ENCODE measurements at places on chromosomes 2 and 18.

DNA sequence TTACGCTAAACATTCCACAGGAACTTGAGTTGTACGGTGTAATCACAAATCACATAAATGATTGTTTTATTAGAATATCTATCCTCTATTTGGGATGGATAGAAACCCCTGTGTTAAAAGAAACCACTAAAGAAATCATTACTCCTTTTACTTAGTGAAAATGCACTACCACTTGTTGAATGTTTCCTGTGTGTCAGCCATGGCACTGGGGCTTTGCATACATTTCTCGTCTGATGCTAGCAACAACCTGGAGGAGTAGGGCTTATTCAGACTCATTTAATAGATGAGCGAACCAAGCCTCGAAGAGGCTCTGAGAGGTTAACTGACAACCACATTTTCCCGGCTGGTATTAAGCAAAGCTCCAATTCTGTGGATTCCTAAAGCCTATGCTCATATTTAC lies 60.5 kb upstream of the PELI1 start:
- DNase-seq, result no peak

DNA sequence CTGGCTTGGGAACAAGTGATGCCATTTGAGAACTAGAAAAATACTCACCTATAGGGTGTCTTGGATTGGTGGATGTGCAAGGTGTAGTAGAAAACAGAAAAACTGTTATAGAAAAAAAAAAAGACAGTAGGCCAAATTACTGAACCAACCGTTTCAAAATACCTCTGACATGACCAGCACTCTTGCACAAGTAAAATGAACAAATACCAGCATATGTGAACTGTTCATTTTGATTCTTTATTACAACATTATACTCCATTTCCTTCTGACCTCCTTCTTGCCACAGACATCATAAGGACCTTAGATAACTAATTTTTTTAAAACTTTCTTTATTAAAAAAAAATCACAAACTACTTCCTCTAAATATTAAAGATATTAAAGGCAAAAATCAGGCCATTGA lies 125.5 kb downstream of the ATAD2B start:
- DNase-seq, result no peak

DNA sequence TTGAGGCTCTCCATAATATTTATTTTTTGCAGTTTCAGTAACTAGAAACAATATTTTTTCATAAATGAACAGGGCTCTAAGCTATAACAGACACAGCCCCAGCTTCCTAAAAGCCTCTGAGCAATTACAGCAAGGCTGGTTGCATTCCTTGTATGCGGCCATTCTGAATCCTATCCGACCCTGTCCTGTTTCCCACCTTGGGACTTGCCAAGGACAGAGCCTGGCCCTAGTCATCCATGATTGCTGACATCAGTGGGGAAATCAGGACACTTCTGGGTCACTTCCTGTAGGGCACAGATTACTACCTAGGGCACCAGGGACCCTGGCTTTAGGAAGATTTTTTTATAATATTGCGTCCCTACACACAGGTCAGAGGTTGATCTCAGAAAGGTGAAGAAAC lies 5.5 kb downstream of the TMEM177 start:
- DNase-seq, result no peak

GRCh38 chr2:96664366-96664925 lies 21.9 kb downstream of the FER1L5 start:
- DNase-seq, result no peak

Measured in NCI-H2081 treated with DMSO at 0.1 percent for 48 hours (cell line).